ENCODE measurements at places on chromosomes 2 and 18.

DNA sequence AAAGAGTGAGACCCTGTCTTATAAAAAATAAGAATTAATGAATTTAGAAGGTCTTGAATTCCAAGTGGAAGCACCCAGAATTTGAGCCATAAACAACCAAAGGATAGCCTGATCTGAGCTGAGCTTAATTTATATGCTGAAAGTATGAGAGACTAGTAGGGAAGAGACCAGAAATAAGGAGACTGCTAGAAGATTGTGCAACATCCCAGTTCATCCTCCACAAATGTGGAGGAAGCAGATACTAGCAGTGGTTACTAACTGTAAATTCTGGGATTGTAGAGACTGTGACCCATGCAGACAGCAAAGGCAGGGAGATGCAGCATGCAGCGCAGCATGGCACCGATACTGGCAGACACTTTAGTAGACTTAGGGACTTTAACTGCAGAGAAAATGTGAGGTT, 1.5 kb upstream of the SULT1C2 start:
- DNase-seq, result no peak

DNA sequence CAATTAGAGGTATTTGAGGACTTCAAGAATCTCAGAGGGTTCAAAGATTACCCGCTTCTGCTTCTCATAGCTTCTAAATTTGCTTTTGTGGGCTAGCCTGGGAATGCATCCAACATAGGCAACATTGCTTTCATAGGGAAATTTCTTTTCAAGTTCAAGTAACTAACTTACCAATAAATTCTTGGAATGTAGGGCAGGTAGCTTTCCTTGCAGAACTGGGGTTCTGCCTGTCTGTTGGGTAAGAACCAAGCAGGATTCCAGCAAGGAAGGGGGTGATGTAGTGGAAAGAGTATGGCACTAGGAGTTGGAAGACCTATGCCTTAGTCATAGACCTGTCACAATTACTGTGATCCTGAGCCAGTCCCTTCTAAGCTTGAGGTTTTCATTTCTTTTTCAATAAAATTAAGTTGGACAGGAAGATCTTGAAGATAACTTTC, 164.1 kb downstream of the FHOD3 start:
- no peak for DNase-seq

- no peak for DNase-seq
Measured at GRCh38 chr2:217491271-217491670, 511.5 kb downstream of the TNS1 start.

GRCh38 chr2:160388464-160389263, 104.9 kb downstream of the RBMS1 start:
- peak; percentile 64 for DNase-seq

- DNase-seq, result no peak
Measured at GRCh38 chr18:72692086-72692485, 147.9 kb upstream of the CBLN2 start.

GRCh38 chr2:25881764-25882163, 3.5 kb upstream of the ASXL2 start:
- DNase-seq, result no peak

DNA sequence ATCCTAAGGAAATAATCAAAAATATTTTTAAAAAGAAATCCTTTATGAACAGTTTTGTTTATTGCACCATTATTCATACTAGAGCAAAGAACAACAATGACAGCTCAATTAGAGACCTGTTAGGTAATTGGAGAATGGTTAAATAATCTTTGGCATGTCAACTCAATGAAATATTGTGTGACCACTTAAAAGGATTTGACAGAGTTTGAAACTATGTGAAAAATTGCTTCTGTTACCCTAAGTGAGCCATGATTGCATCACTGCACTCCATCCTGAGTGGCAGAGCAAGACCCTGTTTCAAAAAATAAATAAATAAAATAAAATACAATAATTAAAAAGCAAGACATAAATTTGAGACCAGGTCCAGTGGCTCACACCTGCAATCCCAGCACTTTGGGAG, 66.1 kb upstream of the ATP8B1 start:
- no peak for DNase-seq

DNA sequence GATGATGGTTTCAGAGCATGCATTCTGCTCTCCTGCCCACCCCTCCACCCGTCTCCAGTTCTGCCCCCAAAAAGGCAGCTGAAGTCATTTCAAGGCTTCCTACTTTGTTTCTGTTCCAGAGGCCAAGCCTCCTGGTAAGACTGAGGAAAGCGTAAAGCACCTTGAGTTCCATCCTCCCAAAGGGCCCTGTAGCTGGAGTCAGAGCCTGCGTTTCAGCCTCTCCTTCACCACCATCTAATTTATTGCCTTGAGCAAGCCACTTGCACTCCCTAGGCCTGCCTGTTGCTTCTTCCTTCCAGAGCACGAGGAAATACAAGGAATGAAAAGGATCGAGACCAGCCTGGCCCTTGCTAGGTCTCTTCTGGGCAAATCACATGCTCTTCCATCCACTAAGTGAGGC, 244.2 kb upstream of the RAB12 start:
- DNase-seq, result no peak

DNA sequence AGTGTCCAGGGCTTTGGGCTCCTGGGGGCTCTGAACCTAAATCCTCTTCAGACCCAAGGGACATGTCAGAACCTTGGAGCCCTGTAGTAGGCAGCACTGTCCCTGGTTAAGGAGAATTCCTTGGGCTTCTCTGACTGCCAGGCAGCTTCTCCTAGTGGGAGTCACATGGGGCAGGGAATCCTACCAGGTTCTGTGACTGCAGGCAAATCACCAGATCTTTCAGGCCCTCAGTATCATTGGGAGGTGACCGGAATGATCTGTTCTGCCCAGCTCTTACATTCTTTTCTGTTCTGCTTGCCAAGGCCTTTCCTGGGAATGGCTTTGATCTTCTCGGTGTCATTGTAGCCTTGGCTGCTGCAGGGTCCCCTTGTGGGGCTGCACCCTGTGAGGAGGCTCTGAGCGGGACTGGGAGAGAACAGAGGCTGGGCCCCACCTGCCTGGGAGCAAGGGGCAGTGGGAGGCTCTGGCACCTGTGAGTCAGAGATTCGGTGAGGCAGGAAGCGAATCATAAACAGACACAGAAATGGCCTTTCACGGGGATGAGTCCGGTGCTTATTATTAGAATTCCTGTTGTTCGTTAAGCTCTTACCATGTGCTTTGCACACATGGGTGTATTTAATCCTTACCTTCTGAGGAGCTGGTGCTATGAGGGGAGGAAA, 14.1 kb downstream of the CEP68 start:
- no peak for DNase-seq

DNA sequence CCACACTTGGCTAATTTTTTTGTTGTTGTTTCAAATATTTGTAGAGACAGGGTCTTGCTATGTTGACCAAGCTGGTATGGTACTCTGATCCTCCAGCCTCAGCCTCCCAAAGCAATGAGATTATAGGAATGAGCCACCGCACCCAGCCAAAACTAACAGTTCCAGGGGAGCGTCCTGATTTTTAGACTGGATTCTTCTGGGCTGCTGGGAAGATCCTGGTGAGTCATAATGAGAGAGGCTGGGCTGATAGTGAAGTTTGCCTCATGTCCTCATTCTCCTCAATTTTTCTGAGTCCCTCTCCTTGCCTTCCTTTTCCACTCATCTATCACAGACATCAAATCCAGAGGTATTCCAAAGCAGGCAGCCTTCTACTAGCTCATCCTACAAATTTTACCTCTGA, 81.3 kb downstream of the VSNL1 start:
- DNase-seq, result no peak

DNA sequence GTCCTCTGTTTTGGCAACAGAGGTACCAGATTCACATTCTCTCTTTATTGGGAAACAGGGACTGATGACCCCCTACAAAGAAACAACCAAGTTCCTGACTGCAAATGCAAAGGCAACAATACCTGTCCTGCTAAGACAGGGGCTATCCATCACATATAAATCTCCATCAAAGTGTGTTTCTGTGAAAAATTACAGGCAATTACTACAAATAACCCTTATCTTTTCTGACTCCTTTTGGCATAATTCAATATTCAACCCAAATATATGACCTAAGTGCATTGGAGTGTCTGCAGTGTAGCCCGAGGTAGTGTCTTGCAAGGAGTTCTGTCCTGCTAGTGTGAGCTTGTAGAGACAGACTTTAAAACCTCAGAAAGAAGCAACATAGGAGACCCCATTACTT, 35.4 kb downstream of the KCNG3 start:
- DNase-seq, result no peak

GRCh38 chr18:79855147-79855933, 57.6 kb downstream of the KCNG2 start:
- peak; percentile 22 for DNase-seq

- DNase-seq, result no peak
Measured at GRCh38 chr2:200378652-200379290, 72.3 kb downstream of the SPATS2L start.
